ENCODE measurements at places on chromosomes 11 and 22.
A peak's percentile ranks its signal among the peaks of the same experiment; 100 is the strongest.

- no peak for DNase-seq
These were observed 133.2 kb upstream of the RCN1 start for GRCh38 chr11:31957674-31958073.

- DNase-seq: no peak
These were observed 83.7 kb downstream of the EXT2 start for GRCh38 chr11:44179173-44179572.

DNA sequence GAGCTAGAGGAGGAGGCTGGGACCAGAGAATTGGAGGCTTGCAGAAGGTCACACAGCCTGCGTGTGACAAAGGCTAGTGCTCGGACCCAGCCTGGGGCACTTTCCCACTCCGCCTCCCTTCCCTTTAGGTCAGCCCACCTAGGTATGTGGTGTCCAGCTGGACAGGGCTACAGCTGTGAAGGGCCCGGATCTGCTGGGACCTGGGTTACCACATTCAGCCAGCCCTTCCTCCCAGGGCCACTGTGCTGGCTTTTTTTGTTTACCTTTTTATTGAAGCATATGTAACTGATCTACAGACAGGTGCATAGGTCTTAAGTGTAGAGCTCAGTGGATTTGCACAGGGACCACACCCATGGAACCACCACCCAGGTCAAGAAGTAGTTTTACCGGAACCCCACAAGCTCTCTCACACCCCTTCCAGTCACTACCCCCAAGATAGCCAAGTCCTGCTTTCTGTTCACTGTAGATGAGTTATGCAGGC is 8.7 kb downstream of the CAPN5 start:
- DNase-seq: no peak

DNA sequence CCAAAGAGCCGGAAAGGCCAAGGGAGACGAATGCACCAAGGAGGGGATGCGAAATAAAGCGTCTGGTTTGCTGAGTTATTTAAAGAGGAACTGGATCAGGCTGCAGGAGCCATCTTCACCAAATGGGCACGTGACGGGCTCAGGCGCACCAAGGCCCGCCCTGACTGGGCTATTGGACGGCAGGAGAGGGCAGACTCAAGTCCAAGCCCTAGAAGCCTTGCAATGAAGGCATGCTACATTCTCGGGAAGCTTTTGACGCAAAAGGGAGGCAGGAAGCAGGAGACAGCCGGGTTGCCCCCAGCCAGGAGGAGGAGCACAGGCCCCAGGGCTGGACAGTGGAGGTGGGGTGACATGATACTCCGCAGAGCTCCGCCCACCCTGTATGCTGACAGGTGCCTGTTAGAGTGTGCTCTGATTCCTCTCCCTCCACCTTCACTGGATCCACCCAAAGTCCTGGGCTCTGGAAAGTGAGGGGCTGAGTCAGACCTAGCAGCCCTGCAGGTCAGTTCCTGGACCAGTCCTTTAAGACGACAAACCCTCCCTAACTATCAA is 41.5 kb upstream of the BID start:
- DNase-seq: no peak

GRCh38 chr11:96620464-96621044 is 230.7 kb downstream of the JRKL start:
- DNase-seq: no peak

DNA sequence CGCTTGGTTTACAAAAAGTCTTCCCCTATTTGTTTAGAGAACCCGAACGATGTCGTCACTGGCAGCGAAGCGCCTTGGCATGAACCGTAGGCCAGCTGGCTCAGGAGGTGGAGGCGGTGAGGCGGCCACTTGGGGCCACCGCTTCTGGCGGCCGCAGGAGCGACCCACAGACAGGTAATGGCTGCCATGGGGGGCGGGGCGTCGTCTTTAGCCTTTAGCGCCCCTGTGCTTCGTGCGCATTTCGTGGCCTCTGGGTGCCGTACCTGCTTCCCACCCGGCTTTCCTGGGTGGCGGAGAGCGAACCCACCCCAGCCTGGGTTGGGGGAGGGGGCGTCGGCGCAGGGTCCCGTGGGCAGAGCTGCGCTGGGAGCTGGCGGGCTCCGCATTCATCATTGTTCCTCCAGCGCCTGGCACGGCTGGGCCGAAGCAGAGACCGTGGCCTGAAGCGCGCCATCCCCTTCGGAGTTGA is 469 bp upstream of the OSBP2 start:
- DNase-seq: peak; percentile 35

GRCh38 chr22:49034836-49035817 is 792.5 kb downstream of the BRD1 start:
- DNase-seq: no peak

GRCh38 chr11:93822359-93822758 is 28.1 kb downstream of the VSTM5 start:
- DNase-seq: no peak

DNA sequence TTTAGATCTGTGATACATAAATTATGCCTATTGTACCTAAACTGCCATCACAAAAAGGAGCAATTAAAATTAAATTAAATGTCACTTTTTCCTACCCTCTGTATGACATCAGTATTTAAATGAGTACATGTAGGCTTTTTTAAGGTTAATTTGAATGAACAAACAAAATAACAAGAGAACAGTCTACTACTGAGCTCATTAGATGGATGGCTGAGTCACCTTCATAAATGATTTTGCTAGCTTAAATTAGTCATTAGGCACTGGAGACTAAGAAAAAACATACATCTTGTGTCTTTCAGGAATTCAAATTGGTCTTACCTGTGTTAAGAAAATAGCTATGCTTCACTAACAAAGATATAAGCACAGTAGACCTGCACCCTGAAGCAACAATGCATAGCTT is 153.6 kb downstream of the RCN1 start:
- DNase-seq: no peak

GRCh38 chr11:17734986-17735817 is 621 bp downstream of the KCNC1 start:
- DNase-seq: no peak

GRCh38 chr11:83600661-83601060 is 314.5 kb upstream of the CCDC90B start:
- DNase-seq: no peak

All from effector memory CD4-positive, alpha-beta T cell (primary cell).